ENCODE measurements at places on chromosomes 7 and 10.

DNA sequence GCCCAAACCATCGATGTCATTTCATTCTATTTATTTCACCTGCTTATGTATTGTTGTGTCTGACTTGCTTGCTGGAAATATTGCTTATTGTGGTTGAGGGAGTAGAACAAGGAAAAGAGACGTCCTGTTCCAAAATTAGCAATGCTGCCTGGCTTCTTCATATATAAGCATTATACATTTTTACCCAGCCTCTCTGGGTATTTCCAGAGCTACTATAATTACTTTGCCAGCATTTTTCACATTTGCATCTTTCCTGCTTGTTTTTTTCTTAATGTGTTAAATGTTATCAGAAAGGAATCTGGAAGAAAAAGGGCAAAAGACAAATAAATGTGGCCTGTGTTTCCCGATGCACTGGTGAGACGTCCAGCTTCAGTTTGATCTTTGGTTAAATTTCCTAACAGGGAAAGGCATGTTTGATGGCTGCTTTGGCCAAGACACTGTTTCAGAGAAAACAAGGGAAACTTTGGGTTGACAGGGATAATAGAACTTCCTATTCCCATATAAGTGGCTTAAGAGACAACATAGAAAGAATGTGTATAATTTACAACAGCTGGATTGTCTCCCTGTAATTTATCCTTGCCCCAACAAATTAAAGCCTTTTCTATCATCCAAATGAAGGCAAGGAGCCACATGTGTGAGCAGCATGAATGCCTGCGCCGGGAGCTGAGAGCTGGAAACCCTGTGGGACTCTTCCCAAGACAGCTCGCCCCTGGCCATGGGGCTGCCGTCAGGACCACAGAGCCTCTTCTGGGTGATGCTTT lies 671.1 kb upstream of the CELF2 start:
- no peak for DNase-seq

DNA sequence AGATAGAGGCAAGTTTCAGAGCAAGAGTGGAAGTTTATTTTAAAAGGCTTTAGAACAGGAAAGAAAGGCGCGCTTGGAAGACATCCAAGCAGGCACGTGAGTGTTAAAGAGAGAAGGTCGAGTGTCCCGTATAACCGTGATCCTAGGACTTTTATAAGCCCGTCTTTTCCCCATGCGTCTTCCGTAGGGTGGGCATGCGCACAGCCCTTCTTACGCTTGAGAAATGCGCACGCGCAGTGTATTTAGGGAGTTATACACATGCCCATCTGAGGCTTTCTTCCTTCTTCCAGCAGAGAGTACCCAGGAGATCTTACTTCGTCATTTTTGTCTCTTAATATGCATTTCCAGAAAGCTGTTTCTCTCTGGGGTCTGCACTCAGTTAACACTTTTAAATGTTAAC lies 52.4 kb downstream of the CALD1 start:
- no peak for DNase-seq

- DNase-seq: no peak
Observed at GRCh38 chr7:101998029-101998905, 180.8 kb downstream of the CUX1 start.

DNA sequence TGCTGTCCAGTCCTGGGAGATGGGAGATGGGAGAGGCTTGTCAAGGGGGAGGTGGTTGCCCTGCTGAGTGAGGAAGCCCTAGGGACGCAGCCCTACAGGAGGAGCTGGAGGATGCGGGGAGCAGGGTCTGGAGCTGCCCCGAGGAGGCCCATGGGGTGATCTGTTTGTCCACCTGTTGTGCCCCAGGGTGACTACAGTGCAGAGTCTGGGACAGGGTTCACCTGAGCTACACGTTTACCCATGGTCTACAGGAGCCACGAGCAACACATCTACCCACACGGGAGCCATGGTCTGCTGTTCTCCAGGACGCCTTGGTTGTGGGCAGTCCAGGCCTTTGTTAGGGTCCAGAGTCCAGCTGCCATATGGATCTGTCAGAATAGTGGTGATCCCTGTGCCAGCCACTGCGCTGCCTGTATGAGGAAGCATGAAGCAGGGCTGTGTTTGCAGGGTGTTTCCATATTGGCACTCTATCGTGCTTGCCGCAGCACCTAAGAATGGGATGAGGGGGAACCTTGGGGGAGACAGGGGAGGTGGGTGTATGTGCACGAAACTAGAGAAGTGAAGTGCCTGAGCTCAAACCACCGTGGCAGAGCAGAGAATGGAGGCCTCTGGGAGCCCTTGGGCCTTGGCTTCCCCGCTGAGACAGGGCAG lies 23.7 kb downstream of the ZNF775 start:
- DNase-seq: no peak

DNA sequence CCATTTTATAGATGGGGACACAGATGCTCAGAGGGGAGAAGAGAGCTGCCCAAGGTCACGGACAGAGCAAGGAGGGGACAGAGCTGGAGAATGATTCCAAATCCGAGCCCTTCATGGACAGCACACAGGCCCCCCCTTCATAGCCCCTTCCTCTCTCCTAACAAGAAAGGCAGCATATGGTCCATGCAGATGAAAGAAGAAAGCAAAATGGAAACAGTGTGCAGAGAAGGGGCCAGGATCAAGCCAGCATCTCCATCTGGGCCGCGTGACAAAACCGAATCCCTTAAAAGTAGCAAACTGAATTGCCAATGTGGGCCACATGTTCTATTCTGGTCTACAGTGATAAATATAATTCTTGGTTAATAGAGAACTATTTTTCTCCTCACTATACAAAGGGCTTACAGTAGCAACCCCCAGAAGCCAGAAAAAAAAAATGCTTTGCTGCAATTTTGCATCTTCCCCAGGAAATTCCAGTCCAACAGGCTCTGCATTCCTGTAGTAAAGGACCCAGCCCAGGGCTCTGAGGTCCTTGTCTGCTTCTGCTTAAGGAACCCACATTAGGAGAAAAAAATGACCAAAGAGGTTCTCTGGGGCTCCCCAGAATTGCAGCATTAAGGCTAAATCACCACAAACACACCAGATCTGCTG lies 7.8 kb downstream of the CPXM2 start:
- no peak for DNase-seq

DNA sequence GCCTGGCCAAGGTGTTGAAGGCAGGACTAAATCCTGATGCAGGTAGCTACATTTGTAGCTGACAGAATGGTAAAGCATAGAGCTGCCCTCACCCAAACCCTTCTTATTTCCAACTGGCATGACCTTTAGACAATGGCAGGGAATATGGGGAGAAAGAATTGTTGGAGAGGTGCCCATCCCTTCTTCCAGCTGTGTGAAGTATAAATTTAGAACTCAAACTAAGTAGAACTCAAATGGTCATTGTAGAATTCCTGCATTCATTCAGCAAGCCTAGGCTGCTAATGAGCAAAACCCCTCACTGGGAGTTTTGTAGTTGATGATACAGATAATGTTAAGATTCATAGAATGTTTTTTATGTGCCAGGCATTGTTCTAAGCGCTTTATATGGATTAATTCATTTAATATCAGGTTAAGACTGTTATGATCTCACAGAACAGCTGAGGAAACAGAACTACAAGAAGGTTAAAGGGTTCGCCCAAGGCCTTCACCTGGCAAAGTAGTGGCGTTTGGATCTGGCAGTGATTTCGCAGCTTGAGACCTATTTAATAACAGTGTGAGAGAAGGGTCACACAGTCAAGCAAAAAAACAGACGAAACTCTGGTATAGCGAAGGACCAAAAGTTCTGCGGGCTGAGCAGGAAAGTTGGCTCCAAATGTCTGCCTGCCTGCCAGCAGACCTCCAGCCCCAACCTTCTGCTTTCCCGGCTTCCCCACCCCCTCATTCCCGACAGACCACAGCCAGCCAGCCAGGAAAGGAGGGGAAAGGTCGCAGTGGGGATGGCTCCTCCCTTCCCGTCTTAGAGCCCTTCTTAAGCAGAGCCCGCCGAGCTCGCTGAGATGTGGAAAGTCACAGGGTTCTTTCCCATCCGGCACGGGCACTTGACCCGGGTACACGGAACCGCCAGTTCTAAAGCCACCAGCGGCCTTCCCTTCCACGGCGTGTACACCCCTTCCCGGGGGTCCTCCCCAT lies 1.6 kb upstream of the HILPDA start:
- no peak for DNase-seq

DNA sequence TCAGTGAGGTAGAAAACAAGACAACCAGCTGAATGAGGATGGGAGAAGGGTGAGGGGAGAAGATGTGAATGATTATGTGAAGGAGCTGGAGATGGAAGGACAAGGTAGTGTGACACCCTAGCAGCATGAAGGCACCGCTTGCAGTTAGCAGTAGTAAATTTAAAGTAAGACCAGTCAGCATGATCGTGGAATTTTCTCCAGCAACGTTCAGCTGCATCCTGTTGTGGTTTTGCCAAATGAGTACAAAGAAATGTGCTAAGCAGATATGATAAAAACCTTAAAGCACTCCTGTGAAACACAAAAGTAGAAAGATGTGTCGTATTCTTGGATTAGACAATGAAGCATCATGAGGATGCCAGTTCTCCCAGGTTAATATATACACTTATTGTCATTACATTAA lies 34.1 kb upstream of the IFRD1 start:
- DNase-seq: no peak

- no peak for DNase-seq
Observed at GRCh38 chr7:116227678-116228239, 17.4 kb downstream of the TES start.

DNA sequence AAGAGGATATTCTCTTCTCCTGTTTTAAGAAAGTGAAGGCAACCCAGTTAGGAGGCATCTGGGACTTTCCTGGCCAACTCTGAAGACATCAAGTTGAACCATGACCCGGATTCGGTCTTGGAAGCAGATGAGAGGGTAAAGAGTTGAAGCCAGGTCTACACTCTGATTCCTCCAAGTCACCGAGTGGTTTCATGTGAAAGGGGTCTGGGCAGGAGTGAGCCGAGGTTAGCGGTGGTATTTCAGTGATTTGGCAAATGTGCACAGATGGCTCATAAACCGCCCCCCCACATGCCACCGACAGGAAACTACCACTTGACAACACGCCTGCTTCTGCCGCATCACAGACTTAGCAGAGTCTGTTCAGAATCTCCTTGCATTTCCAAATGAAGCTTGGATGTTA lies 11.4 kb upstream of the REPIN1 start:
- DNase-seq: no peak

DNA sequence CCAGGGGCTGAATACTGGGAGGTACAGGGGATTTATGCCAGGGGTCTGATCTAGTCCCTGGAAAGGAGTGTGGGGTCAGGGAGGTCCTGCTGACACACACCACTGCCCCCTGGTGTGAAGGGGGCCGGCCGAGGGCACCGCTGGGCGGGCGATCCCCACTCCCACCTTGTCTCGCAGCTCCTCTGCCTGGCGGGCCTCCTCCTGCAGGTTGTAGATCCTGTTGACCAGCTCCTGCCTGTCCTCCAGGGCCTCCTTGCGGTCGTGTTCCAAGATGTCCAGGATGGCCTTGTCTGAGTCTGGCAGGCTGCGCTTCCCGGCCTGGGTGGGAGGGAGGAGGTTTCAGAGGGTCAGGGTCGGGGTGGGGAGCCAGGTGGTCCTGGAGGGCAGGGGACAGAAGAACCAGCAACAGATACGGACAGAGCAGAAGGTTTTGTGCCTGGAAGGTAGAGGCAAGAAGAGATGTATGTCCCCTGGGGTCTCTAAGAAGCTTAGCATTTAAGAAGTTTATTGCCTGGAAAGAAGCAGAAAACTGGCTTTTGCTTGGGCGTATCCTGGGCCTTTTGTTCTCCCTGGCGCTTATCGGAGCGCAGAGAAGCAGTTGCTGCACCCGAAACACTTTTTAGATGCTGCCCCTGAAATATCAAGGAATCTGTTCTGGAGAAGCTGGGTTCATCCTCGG lies 94.5 kb upstream of the GNA12 start:
- no peak for DNase-seq

DNA sequence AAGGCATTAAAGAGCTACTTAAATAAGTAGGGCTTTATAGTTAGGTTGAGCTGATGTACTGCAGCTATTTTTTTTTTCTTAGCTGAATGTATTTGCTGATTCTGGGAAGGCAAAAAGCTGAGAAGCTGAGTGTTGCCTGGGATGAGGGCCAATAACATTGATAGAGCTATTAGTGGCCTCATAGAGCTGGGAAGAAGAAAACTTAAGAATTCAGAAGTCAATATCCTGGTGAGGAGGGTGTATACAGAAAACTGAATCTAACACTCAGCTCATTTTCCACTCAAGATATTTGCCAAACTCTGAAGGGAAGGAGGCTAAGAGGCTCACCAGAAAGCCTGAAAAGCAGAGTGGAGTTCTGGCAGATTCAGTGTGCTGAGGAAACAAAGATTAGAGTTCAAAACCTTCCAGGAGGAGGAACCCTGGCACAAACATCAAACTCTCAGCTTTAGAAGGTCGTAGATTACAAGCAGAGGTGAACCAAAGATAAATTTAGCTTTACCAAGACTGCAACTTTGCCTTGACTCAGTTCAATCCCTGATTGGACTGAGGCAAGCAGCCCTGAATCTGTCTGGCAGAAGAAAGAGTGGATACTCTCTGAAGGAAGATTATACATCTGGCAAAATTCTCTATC lies 11.3 kb downstream of the PPP1R3C start:
- DNase-seq: no peak

DNA sequence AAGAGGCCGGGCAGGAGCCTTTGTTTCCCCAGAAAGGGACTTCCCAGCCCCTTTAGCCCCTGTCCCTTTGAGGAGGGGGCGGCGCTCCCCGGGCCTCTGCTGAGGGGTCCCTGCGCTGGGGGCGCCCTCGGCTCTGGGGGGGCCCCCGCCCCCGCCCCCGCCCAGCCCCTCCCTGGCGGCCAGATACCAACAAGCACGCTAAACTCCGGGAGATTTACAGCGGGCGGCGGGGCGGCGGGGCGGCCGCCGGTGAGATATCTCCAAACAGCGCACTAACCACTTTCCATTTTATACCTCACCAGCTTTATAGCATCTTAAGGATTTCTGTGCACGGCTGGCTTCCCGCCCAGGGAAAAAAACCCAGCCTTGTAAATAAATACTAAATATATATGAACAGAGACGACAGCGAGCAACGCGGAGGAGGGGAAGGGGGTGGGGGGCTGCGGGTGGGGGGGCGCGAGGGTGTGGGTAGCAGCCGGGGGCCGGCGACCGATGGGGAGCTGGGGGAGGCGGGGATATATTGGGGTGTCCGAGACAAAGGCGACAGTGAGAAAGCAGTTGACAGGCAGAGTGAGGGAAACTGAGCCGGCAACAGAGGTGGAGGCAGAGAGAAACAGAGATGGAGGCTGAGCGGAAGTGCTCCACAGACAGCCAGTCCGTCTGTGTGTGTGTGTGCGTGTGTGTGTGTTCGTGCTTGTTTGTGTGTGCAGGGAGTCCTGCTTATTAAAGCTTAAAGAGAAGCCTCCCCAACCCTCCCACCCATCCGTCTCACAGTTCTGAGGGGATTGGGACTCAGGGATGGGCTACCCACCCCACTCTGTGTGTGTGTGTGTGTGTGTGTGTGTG lies 85.8 kb downstream of the HIF1AN start:
- no peak for DNase-seq
